Left colon (tissue), 2 donors: ENCODE measurements at places on chromosomes 6 and 20. TPM values are rescaled to one million over a fixed set of nuclear protein-coding genes. Genes with fewer than 3 reads are reported as not detected.

DNA sequence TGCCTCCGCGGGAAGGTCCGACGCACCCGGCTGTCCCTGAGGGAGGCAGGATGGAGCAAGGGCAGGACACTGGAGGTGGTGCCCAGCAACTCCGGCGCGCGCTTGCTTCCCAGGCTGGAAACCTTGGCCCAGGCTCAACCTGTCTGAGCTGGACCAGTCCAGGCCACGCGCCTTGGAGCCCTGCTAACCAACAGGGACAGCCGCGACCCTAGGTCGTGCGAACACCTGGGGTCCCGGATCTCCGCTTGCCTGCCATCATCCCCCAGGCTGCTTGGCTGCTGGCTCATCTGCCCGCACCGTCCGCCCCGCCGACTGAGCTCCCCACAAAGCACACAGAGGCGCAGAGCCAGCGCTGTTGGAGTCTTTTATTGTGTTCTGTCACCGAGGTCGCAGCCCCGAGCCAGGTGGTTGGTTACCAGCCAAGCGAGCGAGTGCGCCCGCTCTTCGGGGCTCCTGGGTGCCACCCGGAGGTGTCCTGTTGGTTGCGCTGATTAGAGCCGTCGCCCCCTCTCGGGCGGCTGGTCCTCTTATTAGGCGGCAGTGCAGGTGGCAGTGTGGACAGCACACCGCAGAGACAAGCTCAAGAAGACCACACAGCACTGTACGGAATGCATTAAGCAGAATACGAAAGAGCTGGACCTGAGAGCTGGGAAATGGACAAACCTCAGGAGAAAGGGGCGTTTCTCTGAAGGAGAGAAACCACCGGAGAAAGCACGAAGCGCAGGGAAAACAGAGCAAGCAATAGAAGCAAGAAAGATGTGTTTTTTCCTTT lies 3.8 kb downstream of the COL12A1 start:
- DNase-seq = peak; percentile 31

METTL24 gene
- total RNA-seq = 4.3 TPM

GRCh38 chr20:21184819-21185218 lies 58.9 kb downstream of the KIZ start:
- no peak for DNase-seq

ULBP1 gene
- total RNA-seq = not detected

GRCh38 chr6:148746363-148747144 lies at the start of gene UST:
Gene UST, plus strand, starts transcription at chr6:148747030. Its CDS starts 401 bp downstream, at chr6:148747431.
- peak; percentile 78 for DNase-seq

GRCh38 chr6:70886661-70887060 lies 70.2 kb downstream of the B3GAT2 start:
- DNase-seq = peak; percentile 16

DNA sequence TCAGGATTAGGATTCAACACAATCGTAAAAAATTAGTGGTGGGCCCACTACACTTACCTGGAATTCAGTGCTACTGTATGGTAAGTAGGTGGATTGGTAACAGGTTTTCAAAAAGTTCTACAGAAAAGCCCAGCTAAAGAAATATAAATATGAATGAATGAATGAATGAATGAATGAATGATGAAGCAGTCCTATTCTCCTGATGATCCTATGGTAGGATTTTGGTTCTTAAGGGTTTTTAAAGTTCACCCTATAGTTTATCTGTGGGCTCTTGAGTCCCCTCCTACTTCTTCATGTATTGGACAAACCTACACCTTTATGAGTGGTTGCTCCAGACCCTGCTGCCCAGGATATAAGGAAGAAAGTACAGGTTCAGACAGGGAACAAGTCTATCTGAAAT lies 89.5 kb upstream of the HEY2 start:
- DNase-seq = no peak

TMEM200A gene
- total RNA-seq = 26.9 TPM

DNA sequence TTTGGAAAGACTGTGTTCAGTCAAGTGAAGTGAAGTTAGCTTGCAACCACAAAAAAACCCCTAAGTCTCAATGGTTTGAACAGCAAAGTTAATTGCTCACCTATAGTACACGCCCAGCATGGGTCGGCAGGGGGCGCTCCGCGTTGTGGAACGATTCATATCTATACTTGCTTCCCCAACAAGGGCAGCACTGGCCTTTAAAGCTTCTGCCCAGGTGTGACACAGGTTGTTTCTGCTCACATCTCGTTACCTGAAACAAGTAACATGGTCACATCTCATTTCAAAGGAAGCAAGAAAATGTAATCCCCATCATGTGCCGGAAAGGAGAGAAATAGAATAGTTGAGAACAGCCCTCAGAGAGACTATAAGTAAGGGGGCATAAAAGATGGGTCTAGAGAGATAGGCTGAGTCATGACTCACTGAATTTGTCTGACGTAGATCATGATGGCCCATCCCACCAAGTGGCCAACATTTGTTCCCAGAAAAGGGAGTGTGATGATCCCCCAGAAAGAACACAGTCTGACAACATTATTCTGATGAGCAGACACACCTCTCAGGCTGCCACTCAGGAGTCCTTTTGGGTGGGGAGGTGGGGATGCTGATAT lies 29.0 kb downstream of the HNF4A start:
- DNase-seq = peak; percentile 95

HLA-DMA gene
- 11.8 TPM for total RNA-seq

DNA sequence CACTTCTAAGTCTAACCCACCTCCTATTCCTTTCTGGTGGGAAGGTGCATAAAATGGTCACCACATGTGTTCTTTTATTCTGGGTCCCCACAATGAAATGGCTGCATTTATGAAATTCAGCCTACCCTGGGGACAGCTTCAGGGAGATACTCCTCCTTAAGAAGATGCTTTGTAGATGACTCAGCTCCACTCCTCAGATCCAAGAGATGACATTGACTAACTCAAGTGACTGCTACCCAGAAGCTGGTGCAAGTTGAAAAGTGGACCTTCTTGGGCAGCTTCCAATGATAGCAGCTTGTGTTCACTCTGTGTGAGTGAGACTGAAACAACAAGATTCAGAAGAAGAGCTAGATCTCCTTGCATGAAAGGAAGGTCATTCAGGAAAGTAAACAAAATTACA lies 113.4 kb downstream of the SCP2D1 start:
- DNase-seq = no peak

BLCAP gene
- 104 TPM for total RNA-seq

NFYA gene
- total RNA-seq = 19.9 TPM

MPIG6B gene
- total RNA-seq = not detected

- DNase-seq = no peak
Measured at GRCh38 chr6:169720207-169720855, 4.0 kb downstream of the PHF10 start.

HLA-DMB gene
- 21.3 TPM for total RNA-seq

GRCh38 chr6:155031091-155031490 lies 36.0 kb downstream of the TIAM2 start:
- DNase-seq = no peak

DNA sequence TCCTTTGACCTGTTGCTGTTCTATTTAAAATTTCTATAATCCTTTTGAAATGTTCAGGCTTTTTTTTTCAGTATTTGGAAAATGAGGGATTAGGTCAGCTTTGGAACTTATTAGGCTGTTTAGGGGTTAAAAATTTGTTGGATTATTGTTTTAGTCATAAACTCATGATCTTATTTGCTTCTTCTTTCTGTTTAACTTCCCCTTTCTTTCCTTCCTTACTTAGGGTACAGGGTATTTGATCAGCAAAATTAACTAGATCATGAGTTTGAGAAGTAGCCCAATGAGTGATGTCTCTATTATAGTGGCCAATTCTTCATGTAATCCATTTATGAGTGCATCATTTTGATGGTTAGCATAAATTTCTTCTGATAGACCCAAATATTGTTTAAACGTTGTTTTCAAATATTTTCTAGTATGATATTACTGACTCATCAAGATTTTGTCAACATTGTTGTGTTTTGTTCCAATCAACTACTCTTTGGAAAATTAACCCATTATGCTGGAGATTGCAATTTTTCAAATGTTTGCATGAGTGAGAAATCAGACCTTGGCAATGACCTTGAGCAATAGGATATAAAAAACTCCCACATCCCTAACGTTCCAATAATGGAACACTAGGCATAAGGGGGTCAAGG lies 94.4 kb downstream of the OTOR start:
- DNase-seq = no peak

LY6G5C gene
- total RNA-seq = 1.6 TPM

DNA sequence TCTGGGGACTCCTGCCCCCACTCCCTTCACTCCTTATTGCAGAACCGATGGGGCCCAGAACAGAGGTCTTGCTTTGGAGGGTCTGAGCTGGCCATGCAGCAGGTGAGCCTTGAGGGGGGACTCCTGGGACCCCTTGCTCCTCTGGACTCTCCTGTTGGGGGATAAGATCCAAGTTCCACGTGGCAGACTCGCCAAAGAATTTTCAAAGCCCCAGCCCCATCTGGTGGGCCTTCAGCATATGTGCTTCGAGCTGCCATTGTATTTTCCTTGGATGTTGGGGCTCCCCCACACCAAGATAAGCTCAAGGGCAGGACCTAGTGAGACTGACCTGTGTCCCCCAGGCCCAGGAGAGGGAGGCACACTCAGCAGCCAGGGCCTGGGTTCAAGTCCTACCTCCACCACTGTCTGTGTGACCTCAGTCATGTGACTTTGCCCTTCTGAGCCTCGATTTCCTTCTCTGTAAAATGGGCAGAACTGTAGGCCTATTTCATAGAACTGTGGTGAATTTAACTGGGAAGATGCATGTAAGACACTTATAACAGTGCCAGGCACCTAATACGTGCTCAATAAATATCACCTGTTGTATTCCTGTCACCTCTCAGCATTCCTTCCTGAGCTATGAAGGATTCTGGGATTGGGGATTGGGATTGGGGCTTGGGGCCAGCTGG lies 115.5 kb downstream of the VEGFA start:
- no peak for DNase-seq

- DNase-seq = no peak
Measured at GRCh38 chr6:139967497-139967896, 593.0 kb upstream of the CITED2 start.

SLC18B1 gene
- total RNA-seq = 17.1 TPM

LTA gene
- total RNA-seq = 0.36 TPM

HSPA1B gene
- total RNA-seq = 252 TPM

- DNase-seq = no peak
Measured at GRCh38 chr6:53199156-53199555, 50.5 kb upstream of the GCM1 start.

GRCh38 chr6:109002051-109002697 lies 92.5 kb downstream of the SESN1 start:
- DNase-seq = no peak

C20orf204 gene
- 1.7 TPM for total RNA-seq

- peak; percentile 60 for DNase-seq
Measured at GRCh38 chr6:151240036-151240685, 394 bp downstream of the AKAP12 start.

- DNase-seq = no peak
Measured at GRCh38 chr6:41683273-41683522, 44.9 kb downstream of the MDFI start.

DNA sequence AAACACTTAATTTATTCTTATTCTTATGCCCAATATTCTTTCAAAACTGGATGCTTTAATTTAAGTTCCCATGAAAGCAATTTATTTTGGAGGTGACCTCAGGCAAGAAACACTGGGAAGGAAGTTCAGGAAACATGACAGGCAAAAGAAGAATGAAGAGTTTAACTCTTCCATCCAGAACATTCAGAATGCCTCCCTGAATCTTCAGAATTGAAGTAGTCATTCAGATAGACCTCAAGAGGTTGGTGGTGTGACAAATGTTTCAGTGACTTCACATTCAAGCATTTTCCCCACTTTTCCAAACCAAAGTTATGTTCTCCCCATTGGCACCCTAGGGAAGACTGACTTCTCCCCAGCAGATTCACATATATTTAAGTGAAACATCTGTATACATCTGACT lies 110.5 kb downstream of the HAO1 start:
- DNase-seq = no peak

RAB44 gene
- 0.09 TPM for total RNA-seq

GRCh38 chr6:22717915-22718314 lies 148.5 kb downstream of the HDGFL1 start:
- peak; percentile 70 for DNase-seq

OR12D3 gene
- not detected for total RNA-seq

GRCh38 chr20:49699200-49699992 lies 14.3 kb downstream of the B4GALT5 start:
- no peak for DNase-seq

- no peak for DNase-seq
Measured at GRCh38 chr20:31710423-31711108, 12.1 kb downstream of the BCL2L1 start.

GRCh38 chr20:10667077-10667401 lies 6.8 kb downstream of the JAG1 start:
- DNase-seq = no peak

GPR31 gene
- not detected for total RNA-seq

ARMC12 gene
- total RNA-seq = 0.46 TPM

- DNase-seq = no peak
Measured at GRCh38 chr20:2342243-2342642, 38.5 kb upstream of the TGM6 start.

DNA sequence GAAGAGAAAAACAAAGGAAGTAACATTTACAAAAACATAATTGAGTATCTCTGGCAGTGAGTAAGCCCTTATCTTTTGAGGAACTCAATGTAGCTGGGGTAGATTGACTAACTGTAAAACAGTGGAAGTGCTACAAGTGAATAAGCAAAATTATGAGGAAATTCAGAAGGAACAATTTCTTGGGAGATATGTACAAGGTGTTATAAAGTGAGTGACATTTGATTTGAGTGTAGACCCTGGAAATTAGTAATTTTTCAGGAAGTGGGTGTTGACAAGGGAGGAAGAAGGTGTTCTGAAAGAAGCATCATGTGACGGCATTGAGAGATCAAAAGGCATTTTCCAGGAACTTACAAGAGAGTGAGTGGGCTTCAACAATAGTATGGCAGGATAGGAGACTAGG lies 22.2 kb downstream of the XRN2 start:
- DNase-seq = no peak

- DNase-seq = no peak
Measured at GRCh38 chr6:36025932-36026327, 1.5 kb upstream of the SLC26A8 start.

TCP11 gene
- total RNA-seq = not detected

GRCh38 chr20:45920462-45921336 lies 8.7 kb upstream of the PLTP start:
- DNase-seq = no peak

DNA sequence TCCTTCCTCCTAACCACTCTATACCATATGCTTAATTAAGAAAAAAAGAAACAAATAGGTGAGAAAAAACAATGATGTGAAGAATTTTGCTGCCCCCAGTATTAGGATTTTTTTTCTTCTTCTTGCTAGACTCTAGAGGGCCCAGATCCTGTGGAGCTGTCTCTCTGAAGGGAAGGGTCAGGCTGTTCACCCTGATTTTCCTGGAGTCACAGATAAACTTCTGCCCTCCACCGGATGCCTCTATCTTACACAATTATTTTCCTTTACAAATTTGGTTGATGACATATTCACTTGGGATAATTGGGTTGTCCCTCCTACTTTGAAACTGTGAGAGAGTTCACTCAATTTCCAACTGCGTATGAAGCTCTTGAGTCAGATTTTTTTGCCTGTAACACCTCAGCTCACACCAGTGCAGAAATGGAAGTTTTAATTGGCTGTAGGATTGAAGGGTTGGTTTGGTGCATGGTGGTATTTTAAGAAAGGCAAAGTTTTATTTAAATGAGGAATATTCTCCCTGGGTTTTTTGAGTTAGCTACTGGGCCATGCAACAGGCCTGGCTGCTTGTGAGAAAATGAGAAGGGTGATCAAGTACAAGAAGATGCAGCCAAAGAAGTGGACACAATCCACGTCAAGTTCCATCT lies 73.7 kb upstream of the ESR1 start:
- no peak for DNase-seq

GRCh38 chr6:14072084-14072483 lies 45.5 kb upstream of the CD83 start:
- no peak for DNase-seq

ZC2HC1B gene
- not detected for total RNA-seq

- DNase-seq = no peak
Measured at GRCh38 chr6:82712389-82712788, 348.8 kb downstream of the TPBG start.
